H1 (cell line): ENCODE measurements at places on chromosomes 13 and 19. TPM values are rescaled to one million over a fixed set of nuclear protein-coding genes. Genes with fewer than 3 reads are reported as not detected.

DNA sequence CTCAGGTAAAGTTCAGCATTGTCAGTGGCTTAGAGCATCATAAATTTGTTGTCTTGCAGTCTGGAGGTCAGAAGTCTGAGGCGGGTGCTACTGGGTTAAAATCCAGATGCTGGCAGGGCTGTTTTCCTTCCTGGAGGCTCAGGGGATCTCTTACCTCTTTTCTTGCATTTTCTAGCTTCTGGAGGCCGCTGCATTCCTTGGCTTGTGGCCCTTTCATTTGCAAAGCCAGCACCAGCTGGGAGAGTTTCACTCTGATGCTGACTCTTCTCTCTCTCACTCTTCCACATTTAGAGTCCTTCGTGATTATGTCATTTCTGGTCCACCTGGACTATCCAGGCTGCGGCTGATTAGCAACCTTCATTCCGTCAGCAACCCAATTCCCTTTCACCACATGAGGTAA is 38.1 kb upstream of the SLC10A2 start:
- peak; percentile 34 for DNase-seq

The LAIR1 gene
- total RNA-seq, result not detected in 2 replicates

DNA sequence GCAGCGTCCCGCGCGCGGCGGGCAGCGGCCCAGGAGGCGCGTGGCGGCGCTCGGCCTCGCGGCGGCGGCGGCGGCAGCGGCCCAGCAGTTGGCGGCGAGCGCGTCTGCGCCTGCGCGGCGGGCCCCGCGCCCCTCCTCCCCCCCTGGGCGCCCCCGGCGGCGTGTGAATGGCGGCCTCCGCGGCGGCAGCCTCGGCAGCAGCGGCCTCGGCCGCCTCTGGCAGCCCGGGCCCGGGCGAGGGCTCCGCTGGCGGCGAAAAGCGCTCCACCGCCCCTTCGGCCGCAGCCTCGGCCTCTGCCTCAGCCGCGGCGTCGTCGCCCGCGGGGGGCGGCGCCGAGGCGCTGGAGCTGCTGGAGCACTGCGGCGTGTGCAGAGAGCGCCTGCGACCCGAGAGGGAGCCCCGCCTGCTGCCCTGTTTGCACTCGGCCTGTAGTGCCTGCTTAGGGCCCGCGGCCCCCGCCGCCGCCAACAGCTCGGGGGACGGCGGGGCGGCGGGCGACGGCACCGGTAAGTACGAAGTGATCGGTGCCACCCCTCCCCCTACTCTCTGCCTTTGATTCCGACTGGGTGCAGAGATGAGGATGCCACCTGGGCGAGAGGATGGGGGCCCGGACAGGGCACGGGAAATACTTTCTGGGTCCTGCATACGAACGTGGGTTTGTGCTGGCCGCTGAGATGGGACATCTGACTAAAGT is 874 bp downstream of the TRIM28 start:
- no peak for DNase-seq

DNA sequence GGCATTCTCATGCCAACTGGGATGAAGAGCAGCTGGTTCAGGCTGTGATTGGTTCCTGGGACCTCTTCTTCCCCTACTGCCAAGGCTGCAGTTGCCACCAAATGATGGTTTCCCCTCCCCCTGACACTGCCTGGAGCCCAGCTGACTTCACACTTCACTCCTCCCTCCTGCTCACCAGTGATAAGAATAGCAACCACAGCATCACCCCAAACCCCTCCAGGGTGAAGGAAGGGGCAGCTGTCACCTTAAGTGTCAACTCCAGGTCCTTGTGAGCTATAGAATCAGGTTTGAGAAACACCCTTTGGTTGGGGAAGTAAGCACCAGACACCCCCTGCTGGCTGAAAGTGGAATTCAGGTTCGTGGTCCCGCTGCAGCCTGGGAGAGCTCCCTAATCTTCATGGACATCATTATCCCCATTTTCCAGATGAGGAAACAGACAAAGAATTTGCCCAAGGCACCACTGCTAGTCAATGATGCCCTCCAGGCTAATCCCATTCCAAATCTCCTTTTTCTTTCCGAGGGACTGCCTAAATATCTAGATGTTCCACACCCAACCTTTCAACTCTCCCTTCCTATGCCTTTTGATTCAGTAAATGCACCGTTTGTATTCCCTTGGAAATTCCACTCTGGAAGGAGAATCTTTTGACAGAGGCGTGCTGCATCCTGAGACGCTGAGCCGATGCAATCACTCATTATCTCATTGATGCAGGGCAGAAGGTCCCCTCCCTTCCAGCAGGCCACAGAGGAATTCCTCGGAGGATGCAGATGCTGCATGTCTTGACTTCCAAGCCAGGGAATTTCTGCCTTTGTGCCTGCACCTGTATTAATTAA is 50.6 kb upstream of the UQCRFS1 start:
- peak; percentile 91 for DNase-seq

GRCh38 chr19:13843104-13843921 is 33.6 kb upstream of the NANOS3 start:
- no peak for DNase-seq

The TDRD12 gene
- 0.73 and 0.88 TPM in 2 replicates for total RNA-seq

DNA sequence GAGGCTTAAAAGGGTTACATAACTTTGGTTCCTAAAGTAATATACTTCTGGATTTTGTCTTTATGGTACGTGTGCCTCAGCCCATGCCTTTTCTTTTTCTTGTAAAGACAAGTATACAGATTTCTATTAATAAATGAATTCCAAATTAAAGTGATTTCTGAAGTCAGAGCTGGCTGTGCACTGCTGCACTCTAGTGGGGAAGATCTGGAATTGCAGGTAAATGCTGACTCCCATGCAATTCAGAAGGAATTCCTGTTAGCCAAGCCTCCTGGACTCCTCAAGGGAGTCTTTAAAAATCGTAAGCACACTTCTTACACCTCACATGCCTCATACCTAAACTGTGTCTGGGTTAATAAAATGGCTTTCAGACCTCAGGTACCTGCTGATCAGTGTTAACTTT is 118.4 kb upstream of the SLC7A1 start:
- no peak for DNase-seq

- DNase-seq, result no peak
These were observed 69.4 kb downstream of the PSPC1 start for GRCh38 chr13:19713186-19713965.

GRCh38 chr13:92573467-92574057 is 653.0 kb upstream of the GPC6 start:
- peak; percentile 48 for DNase-seq

- no peak for DNase-seq
These were observed 460.3 kb upstream of the KLHL1 start for GRCh38 chr13:70568571-70568970.

GRCh38 chr13:30159446-30159839 is 147.9 kb downstream of the KATNAL1 start:
- DNase-seq, result no peak
